SK-N-SH (cell line): ENCODE measurements at places on chromosomes 2 and 18.

GRCh38 chr2:6917761-6918421, 679 bp downstream of the RNF144A start:
- no peak for DNase-seq

GRCh38 chr2:223562078-223562477, 40.1 kb downstream of the SCG2 start:
- no peak for DNase-seq

GRCh38 chr2:28363686-28364280, 28.9 kb upstream of the FOSL2 start:
- DNase-seq: no peak

GRCh38 chr2:121635371-121635770, 13.9 kb downstream of the CLASP1 start:
- DNase-seq: no peak

- no peak for DNase-seq
These were observed 3.8 kb downstream of the ASXL3 start for GRCh38 chr18:33581856-33582255.
